ENCODE measurements at places on chromosomes 11 and 22. TPM values are rescaled to one million over a fixed set of nuclear protein-coding genes. Genes with fewer than 3 reads are reported as not detected.

MS4A7 gene
- polyA plus RNA-seq = 4.8 TPM

DCDC1 gene
- not detected for polyA plus RNA-seq

BTG4 gene
- not detected for polyA plus RNA-seq

GNB1L gene
- polyA plus RNA-seq = 9.5 TPM

PRG3 gene
- not detected for polyA plus RNA-seq

ZNF280B gene
- 1.8 TPM for polyA plus RNA-seq

FREY1 gene
- polyA plus RNA-seq = 0.49 TPM

APOA1 gene
- not detected for polyA plus RNA-seq

ARHGEF17 gene
- 21.9 TPM for polyA plus RNA-seq

OTOG gene
- 1.3 TPM for polyA plus RNA-seq

NCF4 gene
- polyA plus RNA-seq = 1.3 TPM

PRODH gene
- polyA plus RNA-seq = 2.2 TPM

OR51B2 gene
- polyA plus RNA-seq = not detected

KRTAP5-9 gene
- not detected for polyA plus RNA-seq

LDHAL6A gene
- not detected for polyA plus RNA-seq

NAALAD2 gene
- polyA plus RNA-seq = 0.48 TPM

ELFN2 gene
- polyA plus RNA-seq = 3.7 TPM

HEPN1 gene
- polyA plus RNA-seq = not detected

C11orf21 gene
- polyA plus RNA-seq = not detected

ANO9 gene
- polyA plus RNA-seq = 1.6 TPM

RFPL3 gene
- polyA plus RNA-seq = not detected

DAGLA gene
- polyA plus RNA-seq = 13.4 TPM

SLC22A9 gene
- 0.14 TPM for polyA plus RNA-seq

CALCB gene
- not detected for polyA plus RNA-seq

CELF1 gene
- polyA plus RNA-seq = 47.2 TPM

B3GAT1 gene
- 110 TPM for polyA plus RNA-seq

ACTN3 gene
- 0.10 TPM for polyA plus RNA-seq

BRSK2 gene
- 43.6 TPM for polyA plus RNA-seq
